Hypothalamus (tissue), 51 donors: ENCODE measurements at places on chromosomes 12 and 14.

- peak; percentile 84 for DNase-seq
These were observed at the start of gene STXBP6 for GRCh38 chr14:25049568-25050268. Gene STXBP6 (minus strand): TSS chr14:25050147. CDS start chr14:24974818, 75,329 bp downstream.

DNA sequence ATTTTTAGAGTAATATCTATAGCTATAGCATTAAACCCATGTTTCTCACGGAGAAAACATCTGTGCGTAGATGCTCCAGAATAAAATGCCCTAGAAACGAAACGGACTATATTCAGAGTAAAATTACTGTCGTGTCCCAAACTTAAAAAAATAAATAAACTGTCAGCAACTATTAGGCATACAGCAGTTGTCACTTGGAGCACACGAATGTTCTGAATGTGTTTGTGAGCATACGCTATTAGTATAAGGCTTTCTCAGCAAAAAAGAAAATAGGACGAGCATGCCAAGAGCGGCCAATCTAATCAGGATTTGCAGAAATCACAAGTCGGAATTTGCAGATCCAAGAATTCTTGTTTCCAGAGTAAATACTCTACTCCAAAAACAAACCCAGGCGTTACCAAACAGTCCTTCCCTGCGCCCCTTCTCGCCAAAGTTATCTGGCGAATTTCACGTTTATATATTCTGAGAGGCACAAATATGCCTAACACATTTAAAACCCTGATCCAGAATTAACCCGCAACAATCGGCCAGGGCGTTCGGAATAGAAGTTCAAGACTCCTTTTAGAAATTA, 836 bp downstream of the PTPN21 start:
- DNase-seq, result no peak

GRCh38 chr14:85538636-85539035, 8.7 kb downstream of the FLRT2 start:
- no peak for DNase-seq

DNA sequence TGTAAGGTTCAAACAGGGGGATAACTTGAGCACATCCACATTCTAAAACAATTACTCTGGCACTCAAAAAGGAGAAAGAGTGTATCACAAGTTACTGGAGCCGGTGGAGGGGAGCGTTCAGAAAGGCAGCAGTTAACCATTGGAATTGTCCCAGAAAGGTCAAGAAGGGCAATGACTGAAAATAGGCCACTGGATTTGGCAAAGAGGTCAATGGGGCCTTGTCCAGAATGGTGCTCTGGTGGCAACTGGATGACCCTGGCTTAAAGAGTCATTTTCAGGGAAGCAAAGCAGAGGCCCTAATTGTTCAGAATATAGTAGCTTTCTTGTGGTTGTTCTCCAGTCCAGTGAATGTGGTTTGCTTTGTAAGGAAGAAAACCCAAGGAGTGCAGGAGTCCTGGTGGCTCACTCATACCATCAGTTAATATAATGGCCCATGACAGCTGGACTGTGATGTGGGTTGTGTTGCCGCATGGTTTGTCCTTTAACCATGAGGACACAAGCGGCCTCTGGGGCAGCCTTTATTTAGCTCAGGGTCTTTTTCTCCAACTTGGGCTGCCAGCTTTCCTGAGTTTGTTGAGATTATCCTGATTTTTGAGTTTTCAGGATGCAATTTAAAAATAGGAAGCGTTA, 142.8 kb upstream of the PELI2 start:
- DNase-seq, result no peak

GRCh38 chr14:92584816-92585215, 71.2 kb downstream of the RIN3 start:
- no peak for DNase-seq

- DNase-seq, result peak; percentile 18
These were observed 73.6 kb downstream of the TMTC1 start for GRCh38 chr12:29710104-29710503.

DNA sequence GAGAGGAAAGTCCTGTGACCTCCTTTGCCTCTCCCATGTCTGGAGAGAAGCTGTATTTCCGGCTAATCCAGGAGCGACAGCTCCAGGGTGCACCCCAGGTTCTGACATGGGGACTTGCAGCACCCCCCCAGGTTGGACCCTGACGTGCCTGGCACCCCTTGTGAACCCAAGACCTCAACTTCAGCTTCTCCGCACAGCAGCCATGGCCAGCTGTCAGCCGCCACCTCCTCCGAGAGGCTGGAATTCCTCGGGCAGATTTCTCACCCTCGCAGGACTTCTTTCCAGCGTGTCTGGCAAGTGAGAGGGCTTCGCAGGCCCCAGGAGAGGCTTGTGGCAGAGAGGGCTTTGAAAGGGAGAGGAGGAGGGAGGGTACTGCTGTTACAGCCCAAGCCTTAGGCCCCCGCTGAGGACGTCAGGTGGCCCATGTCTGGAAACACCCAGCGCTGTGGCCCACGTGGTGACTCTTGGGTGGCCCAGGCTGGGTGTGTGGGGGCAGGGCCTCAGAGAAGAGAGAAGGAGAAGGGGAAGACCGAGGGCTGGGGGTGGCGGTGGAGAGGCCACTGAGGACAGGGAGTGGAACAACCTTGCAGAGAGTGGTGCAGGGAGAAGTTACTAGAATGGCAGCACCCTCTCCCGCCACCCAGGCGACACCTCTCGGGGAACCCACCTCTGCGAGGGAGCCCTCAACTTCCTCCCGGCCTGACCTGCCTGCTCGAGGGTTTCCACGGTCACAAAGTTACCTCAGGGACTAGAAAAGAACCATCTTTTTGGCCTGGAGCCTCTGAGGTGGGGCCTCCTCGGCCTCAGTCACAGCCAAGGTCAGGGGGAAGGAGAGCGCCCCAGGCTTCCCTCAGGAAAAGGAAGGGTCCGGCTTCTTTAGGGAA, 11.7 kb upstream of the RPS6KL1 start:
- DNase-seq, result no peak

DNA sequence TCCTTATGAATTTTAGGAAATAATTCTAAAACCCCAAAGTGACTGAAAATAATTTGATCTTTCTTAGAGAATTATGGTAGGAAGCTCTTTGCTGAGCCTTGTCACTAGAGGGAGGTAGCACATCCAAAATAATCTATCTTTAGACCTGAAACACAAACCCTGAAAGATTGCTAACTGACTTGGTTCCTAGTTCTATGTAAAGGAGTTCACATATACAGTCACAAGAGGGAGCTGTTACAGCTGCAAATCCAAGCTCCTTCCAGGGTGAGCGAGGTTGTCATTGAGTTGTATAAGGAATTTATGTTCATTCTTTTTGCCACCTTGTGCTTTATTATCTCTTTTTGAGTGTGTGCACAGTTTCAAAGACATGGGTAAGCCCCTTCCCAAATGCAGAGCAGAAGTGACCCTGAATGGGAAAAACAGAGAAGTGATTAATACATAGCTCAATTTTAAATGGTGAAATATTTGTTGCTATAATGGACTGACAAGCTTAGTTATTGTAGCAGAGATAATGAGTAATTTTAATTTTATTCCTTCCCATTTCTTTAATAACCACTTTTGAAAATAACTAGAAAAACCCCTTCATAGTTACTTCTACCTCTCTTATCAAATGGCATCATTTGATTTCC, 387.9 kb downstream of the DAD1 start:
- DNase-seq, result no peak

DNA sequence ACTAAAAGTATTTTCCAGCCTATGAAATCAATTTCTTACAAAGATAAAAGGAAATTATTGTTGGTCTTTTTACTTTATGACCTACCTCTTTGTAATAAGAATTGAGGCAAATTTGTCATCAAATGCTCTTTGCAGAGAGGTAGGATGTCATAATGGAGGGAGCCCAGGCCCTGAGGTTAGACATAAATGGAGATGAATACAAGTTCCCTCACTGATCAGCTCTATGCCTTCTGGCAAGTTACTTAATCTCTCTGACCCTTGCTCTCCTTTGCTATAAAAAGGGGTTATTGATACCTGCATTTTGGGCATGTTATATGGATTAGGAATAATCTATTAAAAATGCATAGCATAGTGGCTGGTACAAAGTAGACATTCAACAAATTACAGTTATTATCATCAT, 146.9 kb upstream of the KRR1 start:
- no peak for DNase-seq

DNA sequence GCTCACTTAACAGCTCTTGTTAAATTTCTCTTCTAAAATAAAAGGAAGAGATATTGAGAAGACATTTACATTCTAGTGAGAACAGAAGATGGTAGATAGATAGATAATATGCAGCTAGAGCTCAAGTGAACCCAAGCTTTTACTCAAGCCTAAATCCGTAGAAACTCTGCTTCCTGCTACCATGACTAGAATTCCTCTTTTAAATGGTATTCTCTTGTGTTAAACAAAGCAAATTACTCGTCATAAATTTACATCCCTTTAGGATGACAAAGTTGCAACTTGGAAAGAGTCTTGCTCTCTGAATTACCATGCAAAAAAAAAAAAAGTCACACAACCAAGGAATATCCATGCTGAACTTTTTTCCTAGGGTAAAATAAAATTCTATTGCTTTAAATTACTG, 160.7 kb upstream of the LRFN5 start:
- no peak for DNase-seq

GRCh38 chr12:30308010-30308717, 387.5 kb downstream of the IPO8 start:
- no peak for DNase-seq

DNA sequence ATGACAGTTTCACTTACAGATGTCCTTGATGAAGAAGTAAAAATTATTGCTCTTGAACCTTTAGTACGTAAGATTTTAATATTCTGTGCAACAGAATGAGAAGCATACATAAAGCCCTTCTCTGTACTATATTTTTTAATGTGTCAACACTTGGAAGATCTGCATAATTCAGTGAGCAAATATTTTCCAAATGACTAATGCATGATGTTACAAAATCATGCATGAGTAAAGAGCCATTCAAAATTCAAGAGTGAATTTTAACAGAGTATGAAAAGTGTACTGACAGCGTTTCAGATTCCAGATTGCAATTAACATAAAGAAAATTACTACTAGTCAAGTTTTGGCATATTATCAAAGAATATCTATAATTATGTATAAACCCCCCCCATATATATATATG, 101.4 kb upstream of the BBS10 start:
- no peak for DNase-seq

- DNase-seq, result no peak
These were observed 975 bp downstream of the OGFOD2 start for GRCh38 chr12:122975790-122976647.

DNA sequence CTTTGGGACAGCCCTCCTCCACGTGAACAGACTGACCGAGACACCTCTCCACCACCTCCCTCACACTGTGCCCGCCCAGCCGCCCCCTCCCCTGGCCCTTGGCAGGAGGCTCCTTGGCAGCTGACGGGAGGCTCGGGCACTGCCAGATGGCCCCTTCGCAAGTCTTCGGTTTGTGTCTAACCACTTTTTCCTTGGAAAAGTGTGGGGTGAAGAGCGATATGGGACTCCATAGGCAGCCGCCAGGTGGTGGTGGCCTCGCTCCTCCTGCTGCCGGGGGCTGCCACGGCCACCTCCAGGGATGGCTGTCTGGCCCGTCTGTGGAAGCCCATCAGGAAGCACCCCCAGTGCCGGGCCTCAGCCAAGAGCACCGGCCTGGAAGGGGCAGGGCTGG, 58.7 kb downstream of the LRCOL1 start:
- no peak for DNase-seq

GRCh38 chr12:18239526-18239925, 21.8 kb upstream of the PIK3C2G start:
- no peak for DNase-seq

DNA sequence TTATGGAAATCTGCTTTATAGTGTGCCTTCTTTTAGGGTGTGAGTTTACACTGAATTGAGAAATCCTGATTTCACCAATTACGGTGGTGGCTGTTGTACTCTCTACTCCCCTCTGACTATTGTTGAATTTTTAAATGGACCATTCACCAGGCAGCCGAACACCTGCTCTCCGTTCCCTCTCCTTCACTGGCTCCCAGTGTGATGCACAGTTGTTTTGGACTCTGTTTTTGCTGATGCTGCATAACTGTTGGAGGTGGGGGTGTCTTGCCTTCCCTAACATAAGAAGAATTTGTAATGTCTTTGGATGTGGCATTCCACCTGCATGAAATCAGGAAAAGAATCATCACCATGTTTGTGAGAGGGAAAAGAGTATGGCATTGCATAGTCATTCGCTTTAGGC, 341.2 kb downstream of the SNAPC1 start:
- no peak for DNase-seq

- no peak for DNase-seq
These were observed 331.9 kb upstream of the FLRT2 start for GRCh38 chr14:85198001-85198400.

GRCh38 chr12:90832427-90832826, 122.5 kb downstream of the CCER1 start:
- no peak for DNase-seq

DNA sequence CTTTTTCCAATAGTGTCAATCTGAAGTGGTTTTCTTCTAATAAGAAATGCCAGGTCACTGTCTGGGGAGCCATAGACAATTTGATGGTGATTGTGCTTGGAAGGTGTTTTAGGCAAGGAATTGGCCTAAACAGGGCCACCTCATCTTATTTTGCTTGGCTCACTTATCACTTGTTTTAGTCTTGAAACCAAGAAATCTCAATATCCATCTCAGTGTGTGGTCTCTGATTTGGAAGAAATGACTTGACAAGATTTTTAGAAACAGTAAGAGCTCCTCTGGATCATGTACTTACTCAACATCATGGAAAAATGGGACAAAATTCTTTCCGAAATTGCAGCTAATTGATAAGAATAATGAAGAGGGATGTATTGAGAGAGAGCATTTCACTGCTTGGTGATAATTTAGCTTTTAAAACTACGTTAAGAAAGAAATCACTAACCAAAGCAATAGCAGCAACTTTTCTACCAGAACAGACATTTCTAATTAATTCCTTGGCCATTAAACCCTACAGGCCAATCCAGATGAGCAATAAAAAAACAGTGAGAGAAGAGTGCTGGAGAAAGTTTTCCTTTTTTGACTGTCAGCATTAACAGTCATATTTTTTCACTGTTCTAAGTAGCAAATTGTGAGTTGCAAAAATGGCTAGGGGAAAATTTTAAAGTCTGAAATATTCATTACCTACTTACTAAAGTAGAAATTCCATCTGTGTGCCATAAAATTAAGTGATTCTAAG, 157.3 kb downstream of the AEBP2 start:
- no peak for DNase-seq

DNA sequence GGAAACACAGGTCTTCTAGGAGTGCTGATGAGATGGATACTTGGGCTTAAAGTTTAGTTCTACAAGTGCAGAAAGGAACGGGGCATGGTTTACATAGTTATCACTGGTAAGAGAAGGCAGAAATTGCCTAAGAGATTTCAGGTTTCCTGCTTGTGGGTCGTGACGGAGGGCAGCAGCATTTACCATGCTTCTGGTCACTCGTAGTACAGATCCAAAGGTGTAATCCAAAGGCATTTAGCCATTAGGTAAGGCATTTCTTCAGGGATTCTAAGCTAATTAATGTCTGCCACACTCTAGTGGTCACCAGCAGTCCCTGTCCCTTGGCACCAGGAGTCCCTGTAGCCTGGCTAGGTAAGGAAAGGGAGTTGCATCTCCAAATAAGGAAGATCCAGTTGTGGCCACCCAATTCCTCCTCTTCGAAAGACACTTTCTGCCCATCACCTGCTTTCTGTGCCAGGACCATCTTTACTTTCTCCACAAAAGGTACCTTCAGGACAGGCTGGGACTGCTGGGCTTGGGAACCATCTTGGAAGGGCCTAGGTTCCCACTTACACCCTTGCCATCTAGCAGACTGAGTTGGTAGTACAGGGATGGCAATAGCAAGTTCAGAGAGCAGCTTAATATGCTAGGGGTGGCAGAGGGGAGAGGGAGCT, 1.5 kb downstream of the GSTZ1 start:
- no peak for DNase-seq

- no peak for DNase-seq
These were observed 22.6 kb upstream of the DRAM1 start for GRCh38 chr12:101854747-101855146.

GRCh38 chr14:22852940-22853767, 16.8 kb downstream of the MMP14 start:
- DNase-seq, result peak; percentile 83

- DNase-seq, result no peak
These were observed 2.8 kb downstream of the GOLGA3 start for GRCh38 chr12:132825861-132826260.
